ENCODE measurements at places on chromosomes 1 and 21. TPM values are rescaled to one million over a fixed set of nuclear protein-coding genes. Genes with fewer than 3 reads are reported as not detected.

DNA sequence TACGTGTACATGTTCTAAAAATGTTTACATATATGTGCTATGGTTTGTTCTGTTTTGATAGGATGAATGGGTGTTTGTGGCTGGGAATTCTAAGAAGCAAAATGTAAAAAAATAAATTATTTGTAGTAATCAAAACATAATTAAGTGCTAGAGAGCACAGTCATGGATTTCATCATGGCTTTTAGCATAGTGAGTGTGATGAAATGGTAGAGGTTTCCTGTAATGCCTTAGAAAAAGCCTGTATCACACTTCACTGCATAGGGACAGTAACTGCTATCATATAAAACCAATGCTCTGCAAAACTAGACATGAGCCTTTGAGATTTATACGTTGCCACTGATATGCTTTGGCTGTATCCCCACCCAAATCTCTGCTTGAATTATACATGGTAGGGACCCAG lies 99.8 kb downstream of the PTGER3 start:
- DNase-seq: no peak

DNA sequence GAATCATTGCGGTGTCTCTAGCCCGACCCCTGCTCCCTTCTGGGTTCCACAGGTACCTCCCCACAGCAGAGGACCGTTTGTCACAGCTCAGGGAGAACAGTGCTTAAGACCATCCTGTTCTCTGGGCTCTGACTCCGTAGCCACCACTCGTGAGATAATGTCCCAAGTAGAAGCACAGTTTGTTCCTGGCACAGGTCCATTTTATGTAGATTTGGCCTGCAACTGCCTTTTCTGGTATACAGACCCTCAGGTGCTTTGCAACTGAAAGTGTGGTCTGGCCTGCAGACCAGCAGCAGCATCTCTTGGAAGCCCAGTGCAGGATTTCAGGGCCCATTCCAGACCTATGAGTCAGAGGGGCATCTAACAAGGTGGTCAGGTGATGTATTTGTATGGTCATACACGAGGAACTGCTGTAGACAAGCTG lies 28.4 kb upstream of the TMEM125 start:
- DNase-seq: peak; percentile 22

The SLC6A9 gene
- not detected for total RNA-seq

The UBE2Q1 gene
- 36.7 TPM for total RNA-seq

The PBX1 gene
- total RNA-seq: 3.1 TPM

The KCNQ4 gene
- total RNA-seq: not detected

DNA sequence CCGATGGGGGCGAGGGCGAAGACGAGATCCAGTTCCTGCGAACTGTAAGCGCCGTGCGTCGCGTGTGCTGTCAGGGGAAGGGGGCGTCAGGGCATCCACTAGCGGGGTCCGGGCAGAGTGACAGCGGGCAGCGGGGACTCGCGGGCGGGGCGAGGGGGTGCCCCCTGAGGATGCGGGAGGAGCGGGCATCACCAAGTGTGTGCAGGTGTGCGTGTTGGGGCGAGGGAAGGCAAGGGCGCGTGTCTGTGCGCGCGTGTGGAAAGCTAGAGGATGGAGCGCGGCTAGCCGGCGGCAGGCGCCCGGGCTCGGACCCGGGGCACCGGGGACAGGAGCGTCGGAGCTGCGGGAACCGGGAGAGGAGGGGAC lies 525 bp downstream of the RYR2 start:
- DNase-seq: no peak

DNA sequence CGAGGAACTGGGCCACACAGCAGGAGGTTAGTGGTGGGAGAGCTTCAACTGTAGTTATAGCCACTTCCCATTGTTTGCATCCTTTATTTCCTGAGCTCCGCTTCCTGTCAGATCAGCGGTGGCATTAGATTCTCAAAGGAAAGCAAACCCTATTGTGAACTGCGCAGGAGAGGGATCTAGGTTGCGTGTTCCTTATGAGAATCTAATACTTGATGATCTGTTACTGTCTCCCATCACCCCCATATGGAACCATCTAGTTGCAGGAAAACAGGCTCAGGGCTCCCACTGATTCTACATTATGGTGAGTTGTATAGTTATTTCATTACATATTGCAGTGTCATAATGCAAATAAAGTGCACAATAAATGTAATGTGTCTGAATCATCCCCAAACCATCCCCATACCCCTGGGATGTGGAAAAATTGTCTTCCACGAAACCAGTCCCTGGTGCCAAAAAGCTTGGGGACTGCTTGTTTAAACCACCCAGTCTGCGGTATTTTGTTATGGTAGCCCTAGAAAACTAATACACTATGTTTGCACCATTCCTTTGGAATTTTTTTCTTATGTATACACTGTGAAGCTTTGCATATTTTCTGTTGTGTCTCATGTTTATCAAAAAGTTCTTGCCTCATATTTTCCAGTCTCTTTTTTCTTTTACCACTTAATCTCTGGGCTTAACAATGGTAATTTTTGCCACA lies 136.6 kb upstream of the IVNS1ABP start:
- DNase-seq: peak; percentile 14

DNA sequence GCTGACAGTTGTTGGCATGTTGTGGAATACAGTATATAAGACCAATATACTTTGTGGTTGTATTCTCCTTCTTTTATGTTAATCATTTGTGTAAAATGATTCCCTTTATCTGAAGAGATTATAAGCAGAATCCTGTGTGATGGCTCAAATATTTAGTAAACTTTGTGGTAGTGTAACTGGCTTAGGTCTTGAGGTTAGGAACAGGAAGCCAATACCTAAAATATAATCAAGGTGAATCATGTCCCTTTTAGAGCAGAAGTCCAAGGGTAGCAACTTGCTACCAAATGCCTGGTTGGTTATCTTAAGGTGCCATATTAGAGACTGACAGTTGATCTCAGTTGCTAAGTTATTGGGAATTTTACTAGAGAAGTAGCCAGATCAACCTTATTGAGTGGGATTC lies 398.5 kb upstream of the ADAMTS5 start:
- no peak for DNase-seq

GRCh38 chr1:7207875-7208646 lies 422.8 kb downstream of the CAMTA1 start:
- DNase-seq: peak; percentile 14

The GPR37L1 gene
- not detected for total RNA-seq

The OR2G6 gene
- not detected for total RNA-seq

GRCh38 chr1:111664652-111665051 lies 45.1 kb downstream of the RAP1A start:
- DNase-seq: no peak

DNA sequence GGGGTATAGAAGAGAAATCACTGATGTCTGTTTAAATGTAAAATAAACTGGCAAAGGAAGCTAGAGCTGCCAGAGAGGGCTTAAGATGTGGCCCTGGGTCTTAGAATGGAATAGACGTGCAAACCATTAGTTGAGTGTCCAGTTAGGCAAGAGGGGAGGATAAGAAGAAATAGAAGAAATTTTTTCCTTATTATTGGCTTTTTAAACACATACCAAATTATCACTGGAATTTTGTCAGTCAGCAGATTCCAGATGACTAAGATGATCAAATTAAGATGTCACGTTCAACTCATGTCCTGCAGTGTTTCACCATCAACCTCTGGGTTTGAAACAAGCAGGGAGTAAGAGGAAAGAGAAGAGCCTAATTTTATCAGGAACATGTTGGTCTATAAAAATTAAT lies 71.6 kb upstream of the C1orf21 start:
- no peak for DNase-seq

GRCh38 chr1:175188936-175189335 lies 3.6 kb downstream of the KIAA0040 start:
- no peak for DNase-seq

The RAB7B gene
- 1.1 TPM for total RNA-seq

DNA sequence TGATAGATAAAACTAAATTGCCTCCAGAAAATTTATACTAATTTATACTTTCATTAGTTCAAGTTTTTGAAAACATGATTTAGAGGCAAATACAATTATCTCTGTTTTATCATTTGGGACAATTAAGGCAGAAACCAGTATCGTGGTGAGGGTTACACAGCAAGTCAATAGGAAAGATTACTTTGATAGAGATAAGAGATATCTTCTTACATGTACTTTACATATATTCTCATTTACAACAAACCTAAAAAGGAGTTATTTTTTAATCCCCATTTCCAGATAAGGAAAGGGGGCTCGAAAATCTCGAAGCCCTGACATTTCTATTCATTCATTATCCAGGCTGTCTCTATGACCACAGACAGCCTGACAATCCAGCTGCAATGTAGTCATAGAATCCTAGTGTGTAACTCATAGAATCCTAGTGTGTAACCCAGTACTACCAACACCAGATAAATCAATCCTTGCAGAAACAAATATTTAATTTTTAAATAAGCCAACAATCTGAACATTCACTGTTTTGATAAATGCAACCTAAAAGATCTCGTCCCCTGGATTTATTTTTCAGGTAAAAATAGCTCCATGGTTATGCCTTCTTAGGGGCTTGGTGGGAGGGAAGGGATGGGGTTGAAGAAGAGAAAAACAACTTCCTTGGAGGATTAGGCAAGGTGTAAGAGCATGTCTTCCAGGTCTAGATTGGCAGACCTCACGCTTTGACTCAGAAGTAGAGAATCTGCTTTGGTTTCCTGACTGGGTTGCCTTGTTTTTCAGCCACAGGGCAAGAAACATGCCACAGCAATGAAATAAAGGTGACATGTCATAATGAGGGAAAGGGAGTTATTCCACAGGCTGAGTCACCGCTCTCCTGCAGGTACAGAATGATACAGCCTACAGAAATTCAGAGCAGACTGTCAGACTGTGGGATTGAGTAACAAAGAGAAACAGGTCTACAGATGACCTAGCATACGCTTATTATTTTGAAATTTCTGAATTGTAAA lies 45.6 kb downstream of the IRF2BP2 start:
- peak; percentile 92 for DNase-seq

DNA sequence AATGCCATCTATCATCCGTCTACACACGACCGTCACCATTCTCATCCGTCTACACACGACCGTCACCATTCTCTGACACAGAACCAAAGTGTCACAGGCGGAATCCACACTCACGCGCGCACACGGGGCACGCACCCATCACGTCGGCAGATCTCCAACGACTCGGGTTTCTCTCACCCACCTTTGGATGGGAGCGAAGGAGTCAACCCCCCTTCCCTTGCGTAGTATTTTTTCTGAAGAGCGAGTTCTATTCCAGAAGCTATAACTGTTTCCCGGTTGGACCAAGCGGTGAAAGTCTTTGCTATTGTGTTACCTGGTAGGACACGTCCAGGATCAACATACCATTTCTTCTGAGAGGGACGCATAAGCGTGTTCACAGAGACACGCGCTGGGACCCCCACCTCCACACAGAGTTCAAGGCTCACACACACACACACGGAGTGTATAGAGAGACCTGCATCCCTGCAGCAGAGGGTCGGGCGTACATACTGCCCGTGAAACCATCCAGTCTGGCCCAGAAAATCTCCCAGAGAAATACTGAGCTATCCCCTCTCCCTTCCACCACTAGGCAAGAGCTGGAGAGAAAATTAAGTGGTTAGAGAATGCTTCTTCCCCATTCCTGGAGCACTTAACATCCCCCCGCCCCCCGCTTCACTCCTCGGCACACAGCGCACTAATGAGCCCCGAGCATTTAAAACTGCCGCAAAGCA lies 741 bp downstream of the DUSP10 start:
- peak; percentile 27 for DNase-seq

The CA6 gene
- total RNA-seq: not detected

GRCh38 chr1:39694026-39694425 lies 2.8 kb upstream of the HPCAL4 start:
- DNase-seq: no peak

Measured in Caki2 (cell line).